Hematopoietic multipotent progenitor cell treated with erythropoietin and hydrocortisone succinate and interleukin-3 and kit ligand, for 17 days (in vitro differentiated cells): ENCODE measurements at places on chromosomes 12 and 14.

DNA sequence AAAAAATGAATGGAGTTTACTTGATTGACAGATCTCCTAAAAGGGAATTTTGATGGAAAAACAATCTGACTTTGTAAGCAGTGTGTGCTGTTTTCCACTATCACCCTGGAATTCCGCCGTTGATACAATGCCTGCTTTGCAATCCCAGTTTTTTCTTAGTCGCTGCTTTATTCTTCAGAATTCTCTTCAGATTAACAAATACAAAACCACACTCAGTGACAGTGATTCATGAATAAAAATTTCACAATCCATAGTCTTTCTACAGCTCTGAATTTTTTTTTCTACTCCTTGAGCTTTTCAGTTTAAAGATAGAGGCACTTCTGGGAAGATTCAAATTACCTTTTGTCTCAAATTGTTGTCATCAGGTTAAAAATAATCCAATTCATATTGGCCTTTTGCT, 44.6 kb upstream of the KITLG start:
- DNase-seq, result no peak

GRCh38 chr12:93857991-93858447, 180.8 kb downstream of the CRADD start:
- DNase-seq, result no peak

DNA sequence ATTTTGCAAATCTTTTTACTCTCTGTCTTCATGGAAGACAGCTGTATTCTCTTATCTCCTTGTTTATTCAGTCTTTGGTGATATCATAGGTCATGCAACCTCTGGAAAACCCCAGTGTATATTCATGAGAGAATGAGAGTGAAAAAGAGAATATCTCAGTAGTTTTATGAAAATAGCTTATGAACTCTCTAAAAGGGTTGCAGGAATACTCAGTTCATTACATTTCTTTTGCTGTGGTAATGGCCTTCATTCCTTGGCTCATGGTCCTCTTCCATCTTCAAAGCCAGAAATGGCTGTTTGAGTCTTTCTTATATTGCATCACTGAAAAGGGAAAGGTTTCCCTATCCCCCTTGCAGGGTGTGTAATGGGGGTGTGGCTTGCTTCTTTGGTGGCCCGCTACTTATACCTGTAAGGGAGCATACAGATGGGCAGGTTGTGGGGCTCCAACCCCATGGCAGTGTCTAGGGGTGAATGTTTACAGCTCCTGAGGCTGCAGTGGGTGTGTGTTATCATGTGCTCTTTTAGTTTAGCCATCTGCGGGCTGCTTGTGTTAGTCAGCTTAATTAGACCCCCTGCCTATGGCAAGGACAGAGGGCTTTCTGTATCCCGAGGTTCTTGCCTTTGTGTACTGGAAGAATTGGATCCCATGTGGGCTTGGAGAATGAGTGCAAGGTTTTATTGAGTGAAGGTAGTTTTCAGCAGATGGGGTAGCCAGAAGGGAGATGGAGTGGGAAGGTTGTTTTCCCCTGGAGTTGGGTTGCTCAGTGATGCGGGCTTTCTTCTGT, 150.2 kb downstream of the CCDC91 start:
- DNase-seq, result no peak

DNA sequence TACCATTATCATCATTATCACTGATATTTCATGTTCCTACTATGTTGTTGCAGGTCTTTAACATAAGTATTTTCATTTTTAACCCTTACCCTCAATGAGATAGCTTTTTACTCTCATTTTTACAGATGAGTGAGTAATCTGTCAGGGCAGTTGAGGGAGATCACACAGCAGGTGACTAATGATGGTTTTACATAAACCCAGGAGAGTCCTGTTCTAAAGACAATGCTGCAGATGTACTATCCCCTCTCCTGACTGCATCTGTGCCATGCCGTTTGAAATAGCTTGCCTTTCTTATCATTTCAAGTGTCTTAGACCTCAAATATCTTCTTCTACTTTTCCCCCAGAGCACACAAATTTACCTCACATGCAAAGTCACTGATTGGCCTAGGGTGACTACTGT, 1552.1 kb upstream of the SEL1L start:
- DNase-seq, result no peak

GRCh38 chr12:121166356-121166755, 33.7 kb downstream of the P2RX7 start:
- no peak for DNase-seq

GRCh38 chr14:30227876-30228275, 300.2 kb upstream of the PRKD1 start:
- DNase-seq, result no peak

DNA sequence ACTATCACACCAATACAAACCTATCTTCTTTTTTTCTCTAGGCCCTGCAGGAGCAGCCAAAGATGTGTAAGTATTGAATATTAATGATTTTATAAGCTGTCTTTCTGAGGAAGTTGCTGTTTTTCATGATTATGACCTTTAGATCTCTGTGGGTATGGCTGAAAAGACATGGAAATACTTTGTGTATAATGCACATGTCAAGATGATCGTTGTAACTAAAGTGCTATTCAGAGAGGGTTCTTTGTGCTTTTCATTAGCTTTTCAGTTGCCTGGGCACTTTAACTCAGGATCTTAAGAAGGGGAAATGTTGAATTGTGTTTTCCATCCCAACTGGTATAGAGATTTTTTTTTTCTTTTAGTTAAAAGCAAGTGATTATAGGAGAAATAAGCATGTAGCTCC, 18.1 kb downstream of the C12orf75 start:
- no peak for DNase-seq

GRCh38 chr12:110458756-110459155, 8.6 kb upstream of the ARPC3 start:
- no peak for DNase-seq

DNA sequence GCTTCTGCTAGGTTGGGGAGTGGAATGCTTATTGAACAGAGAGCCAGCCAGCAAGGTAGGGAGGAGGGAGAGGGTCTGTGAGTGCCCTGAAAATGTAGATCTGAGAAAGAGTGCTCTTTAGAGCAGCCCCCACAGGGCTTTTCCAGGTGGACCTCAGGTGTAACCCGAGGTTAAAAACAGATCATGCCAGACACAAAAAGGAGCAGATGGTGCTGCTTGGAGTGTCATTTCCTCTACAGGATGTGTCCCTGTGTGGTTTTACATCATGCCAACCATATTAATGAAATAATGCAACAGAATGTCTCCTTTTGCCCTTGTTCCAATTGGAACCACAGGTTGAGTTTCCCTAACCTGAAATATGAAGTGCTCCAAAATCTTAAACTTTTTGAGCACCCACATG, 6.4 kb downstream of the SUSD6 start:
- no peak for DNase-seq

- no peak for DNase-seq
Measured at GRCh38 chr12:27436029-27436428, 10.5 kb upstream of the SMCO2 start.

- DNase-seq, result no peak
Measured at GRCh38 chr12:71439362-71439612, 311 bp upstream of the LGR5 start.

- DNase-seq, result no peak
Measured at GRCh38 chr14:24334431-24335291, at the start of gene ADCY4. Gene ADCY4 (minus strand): TSS chr14:24335071. CDS start chr14:24334652, 419 bp downstream.

DNA sequence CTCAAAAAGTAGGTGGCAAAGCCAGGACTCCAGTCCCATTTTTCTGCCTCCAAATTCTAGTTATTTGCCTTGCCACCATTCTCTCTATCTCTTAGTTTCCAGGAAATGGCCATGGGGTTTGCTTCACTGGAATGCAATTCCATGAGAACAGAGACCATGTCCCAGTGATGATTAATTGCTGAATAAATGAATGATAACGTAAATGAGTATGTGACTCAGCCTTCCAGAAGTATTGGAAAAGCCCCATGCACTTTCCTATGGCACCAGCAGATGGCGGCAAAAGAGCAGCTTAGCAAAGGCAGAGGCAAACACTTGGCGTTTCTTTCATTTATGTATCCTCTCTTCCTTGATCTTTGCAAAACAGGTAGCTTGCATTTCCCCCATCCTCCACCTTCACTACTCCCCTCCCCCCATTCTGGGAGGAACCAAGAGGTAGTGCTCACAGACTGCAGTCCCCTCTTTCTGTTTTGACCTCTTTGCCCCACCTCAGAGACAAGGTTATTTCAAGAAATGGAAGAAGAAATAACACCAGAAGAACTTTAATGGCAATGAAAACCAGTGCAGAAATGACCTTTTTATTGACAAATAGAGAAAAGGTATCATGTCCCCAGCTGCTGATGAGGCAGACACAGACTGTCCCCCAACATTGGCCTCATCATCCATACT, 21.3 kb downstream of the TBX3 start:
- DNase-seq, result peak; percentile 30

- DNase-seq, result no peak
Measured at GRCh38 chr12:66603461-66603860, 75.4 kb downstream of the GRIP1 start.

DNA sequence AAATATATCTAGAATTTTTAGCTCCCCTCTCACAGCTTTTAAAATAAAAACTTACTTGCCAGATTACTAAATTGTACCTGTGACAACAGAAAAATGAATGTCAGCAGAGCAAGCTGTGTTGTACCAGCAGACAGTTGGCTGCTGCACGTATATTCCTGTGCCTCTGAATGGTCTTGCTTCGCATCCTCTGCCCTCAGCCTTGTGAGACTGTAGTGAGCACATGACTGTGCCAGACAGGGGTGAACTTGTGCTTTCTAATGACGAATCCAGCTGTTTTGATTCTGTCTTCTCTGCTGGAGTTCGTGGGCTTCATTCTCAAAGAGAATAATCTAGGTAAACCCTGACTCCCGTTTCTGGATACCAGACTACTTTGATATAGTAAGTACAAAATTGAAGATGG, 58.3 kb upstream of the FRMD6 start:
- DNase-seq, result no peak

DNA sequence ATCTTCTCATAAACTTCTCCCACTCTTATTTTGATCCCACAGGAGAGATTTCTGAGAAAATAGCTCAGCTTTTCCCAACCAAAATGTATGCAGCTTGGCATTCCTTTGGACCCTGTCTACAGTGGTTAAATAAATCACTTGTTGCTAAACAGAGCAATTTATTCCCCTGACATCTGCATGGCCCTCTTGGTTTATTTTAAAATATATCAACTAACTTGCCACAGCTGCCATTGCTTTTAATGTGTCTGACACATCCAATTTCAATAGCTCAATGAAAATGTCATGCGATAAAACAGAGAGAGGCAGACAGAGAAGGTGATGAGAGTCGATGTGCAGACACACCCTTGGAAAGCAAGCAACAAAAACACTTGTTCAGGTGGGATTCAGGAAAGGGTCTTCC, 128.3 kb downstream of the SSPN start:
- DNase-seq, result no peak

- DNase-seq, result no peak
Measured at GRCh38 chr14:60089221-60089620, 2.5 kb upstream of the PCNX4 start.

DNA sequence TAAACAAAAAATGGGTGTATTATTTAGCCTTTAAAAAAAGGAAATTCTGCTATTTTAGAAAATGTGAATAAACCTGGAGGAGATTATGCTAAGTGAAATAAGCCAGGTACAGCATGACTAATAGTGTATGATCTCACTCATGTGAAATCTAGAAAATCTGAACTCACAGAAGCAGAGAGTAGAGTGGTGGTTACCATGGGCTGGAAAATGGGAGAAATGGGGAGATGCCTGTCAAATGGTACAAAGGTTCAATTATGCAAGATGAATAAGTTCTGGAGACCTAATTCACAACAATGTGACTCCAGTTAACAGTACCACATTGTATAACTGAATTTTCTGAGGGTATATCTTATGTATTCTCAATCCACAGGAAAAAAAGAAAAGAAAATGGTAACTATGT, 17.4 kb upstream of the LEMD3 start:
- DNase-seq, result no peak

- no peak for DNase-seq
Measured at GRCh38 chr12:18148961-18149360, 59.0 kb upstream of the RERGL start.

DNA sequence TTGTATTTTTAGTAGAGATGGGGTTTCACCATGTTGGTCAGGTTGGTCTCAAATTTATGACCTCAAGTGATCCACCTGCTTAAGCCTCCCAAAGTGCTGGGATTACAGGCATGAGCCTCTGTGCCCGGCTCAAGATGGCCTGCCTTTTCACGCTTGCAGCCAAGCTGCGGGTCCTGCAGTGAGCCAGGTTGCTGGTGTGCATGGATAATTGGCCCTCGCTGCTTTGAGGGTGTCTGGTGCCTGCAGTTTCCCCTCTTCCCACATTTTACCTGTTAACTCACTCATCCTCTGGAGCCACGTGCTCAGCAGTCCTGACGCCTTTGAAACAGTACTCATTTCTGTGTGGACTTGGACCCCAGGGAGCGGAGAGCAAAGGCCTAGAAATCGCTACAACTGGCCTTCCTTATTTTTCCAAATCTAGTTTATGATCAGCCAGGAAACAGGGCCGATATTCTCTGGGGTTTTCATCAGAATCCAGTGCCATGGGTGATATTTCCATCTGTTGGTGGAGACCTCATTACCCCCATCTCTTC, 42.2 kb downstream of the TPCN1 start:
- no peak for DNase-seq

DNA sequence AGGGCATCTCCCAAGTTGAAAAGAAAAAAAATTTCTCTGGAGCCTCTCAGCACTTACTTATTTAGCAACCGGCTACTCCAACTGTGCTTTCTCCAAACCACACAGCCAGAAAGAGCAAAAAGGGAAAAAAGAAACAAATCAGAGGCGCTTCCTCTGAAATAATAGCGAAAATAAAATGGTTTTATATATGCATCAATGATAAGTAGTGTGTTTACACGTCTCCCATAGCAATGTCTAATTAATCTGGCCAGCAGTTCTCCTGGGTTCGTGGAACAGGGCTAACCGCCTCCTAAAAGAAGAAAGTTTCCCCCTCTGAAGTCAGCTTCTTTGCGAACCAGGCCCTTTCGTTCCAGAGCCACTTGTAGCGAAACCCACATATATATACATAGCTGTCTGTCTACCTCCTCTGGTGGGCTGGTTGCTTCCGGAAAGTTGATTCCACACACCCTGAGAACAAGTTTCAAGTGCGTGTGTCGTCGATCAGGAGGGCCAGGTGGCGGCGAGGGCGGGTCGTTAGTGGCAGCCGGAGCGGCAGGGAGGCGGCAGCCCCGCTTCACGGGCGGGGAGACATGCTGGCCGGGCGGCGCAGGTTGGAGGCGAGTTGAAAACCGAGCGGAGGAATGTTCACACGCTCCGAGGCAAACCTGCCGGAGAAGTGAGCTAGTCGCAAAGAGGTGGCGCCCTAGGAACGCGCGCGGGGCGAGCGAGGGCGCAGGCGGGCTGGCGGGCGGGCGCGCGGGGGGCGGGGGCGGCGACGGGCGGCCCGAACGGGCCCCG, 2.7 kb downstream of the PTHLH start:
- DNase-seq, result no peak

DNA sequence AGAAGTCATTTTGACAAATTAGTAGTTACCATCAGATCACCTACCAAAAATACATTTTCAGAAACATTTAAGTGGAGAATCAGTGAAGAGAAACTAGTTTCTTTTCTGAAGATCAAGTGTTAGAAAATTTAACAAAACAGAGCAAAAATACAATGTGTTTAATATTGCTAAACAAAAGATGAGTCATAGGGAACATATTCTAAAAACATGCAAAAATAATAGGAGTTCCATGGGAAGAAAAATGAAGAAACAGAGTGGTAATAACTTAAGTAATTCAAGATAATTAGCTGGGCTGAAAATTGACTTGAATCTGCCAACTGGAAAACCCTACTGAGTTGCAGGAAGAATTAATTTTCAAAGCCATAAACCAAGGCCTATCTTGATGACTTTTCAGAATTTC, 111.5 kb upstream of the KITLG start:
- no peak for DNase-seq
